Daoy (cell line): ENCODE measurements at places on chromosomes 4 and X. TPM values are rescaled to one million over a fixed set of nuclear protein-coding genes. Genes with fewer than 3 reads are reported as not detected.

Gene PHKA2
- 4.2 and 7.2 TPM in 2 replicates for total RNA-seq

Gene RHOXF2B
- total RNA-seq, result not detected in 2 replicates

Gene TIGD2
- 3.2 and 5.0 TPM in 2 replicates for total RNA-seq

Gene EDA2R
- 0.40 TPM in 1 of 2 replicates, not detected in the other for total RNA-seq

Gene NPY2R
- not detected in 2 replicates for total RNA-seq

Gene MAGEB17
- total RNA-seq, result not detected in 2 replicates

Gene SSX2B
- total RNA-seq, result 1.5 and 2.6 TPM in 2 replicates

Gene PPP2R2C
- total RNA-seq, result 0.86 and 1.0 TPM in 2 replicates
